Left ventricle myocardium inferior (tissue), 1 donor: ENCODE measurements at places on chromosomes 16 and 17.

- no peak overlapping the region for H3K4me3 ChIP-seq
- DNase-seq: no peak
- H3K27me3 ChIP-seq: no peaks in the 10 kb centered on the region
- no peaks in the 10 kb centered on the region for H3K4me1 ChIP-seq
- no peaks in the 10 kb centered on the region for H3K36me3 ChIP-seq
- H3K27ac ChIP-seq: no peak overlapping the region
These were observed 744.7 kb upstream of the GOT2 start for GRCh38 chr16:59478838-59479237.

GRCh38 chr16:76780556-76780955 is 410.4 kb upstream of the MON1B start:
- DNase-seq: no peak
- H3K36me3 ChIP-seq: no peaks in the 10 kb centered on the region
- H3K27me3 ChIP-seq: no peaks in the 10 kb centered on the region
- H3K4me3 ChIP-seq: no peak overlapping the region
- H3K4me1 ChIP-seq: no peaks in the 10 kb centered on the region

DNA sequence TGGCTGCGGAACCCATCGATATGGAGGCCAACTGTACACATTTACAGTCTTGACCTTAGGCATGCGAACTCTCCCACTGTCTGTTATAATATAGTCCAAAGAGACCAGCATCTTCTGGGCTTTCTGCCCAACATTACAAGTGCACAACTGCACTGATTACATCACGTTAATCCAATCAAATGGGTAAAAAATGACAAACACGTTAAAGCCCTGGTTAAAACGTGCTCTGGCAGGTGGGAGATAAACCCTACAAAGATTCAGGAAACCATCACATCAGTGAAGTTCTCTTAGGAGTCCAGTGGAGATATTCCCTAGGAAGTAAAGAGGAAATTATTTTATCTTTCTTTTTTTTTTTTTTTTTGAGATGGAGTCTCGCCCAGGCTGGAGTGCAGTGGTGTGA is 23.7 kb upstream of the XYLT2 start:
- no peak overlapping the region for H3K4me3 ChIP-seq
- H3K27me3 ChIP-seq: no peaks in the 10 kb centered on the region
- H3K36me3 ChIP-seq: no peaks in the 10 kb centered on the region
- H3K27ac ChIP-seq: no peak overlapping the region
- no peaks in the 10 kb centered on the region for H3K4me1 ChIP-seq

DNA sequence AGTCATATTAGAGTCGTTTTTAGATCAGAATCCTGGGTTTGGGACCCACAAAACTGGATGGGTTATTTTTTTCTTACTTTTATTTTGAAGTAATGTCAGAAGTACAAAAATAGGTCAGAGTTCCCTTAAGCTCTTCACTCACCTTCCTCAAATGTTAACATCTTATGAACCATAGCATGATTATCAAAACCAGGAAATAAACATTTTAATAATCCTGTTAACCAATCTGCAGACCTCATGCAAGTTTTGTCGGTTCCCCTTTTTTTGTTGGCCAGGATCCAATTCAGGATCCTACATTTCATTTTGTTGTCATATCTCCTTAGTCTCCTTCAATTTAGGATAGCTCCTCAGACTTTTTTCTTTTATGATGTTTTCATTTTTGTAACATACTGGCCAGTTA is 162.0 kb downstream of the CHD9 start:
- no peak overlapping the region for H3K4me3 ChIP-seq
- H3K27me3 ChIP-seq: no peaks in the 10 kb centered on the region
- H3K4me1 ChIP-seq: peaks cover 98% of the 10 kb centered on the region

- no peaks in the 10 kb centered on the region for H3K27me3 ChIP-seq
- no peak overlapping the region for H3K4me3 ChIP-seq
- H3K27ac ChIP-seq: peak overlapping the region; percentile 34
- DNase-seq: no peak
These were observed 48.9 kb downstream of the FBXL20 start for GRCh38 chr17:39352511-39352910.

DNA sequence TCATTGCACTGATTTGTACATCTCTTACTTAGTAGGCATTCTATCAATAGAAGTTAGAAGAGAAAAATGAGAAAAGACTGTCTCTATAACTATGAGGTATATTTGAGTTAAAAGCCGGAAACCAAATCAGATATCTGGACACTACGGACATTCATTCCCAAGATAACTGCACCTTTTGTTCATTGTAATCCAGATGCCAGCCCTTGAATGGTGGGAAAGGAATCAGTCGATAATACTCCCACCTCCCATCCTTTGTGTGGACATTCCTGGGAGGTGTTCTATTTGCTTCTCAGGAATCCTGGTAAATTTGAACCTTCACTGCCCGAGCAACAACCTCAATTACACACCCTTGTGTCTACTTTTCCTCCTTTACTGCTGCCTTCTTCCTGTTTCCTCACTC is 225.2 kb downstream of the CHD9NB start:
- H3K27me3 ChIP-seq: no peaks in the 10 kb centered on the region
- H3K4me3 ChIP-seq: no peak overlapping the region
- no peak overlapping the region for H3K27ac ChIP-seq
- DNase-seq: no peak
- no peaks in the 10 kb centered on the region for H3K4me1 ChIP-seq

DNA sequence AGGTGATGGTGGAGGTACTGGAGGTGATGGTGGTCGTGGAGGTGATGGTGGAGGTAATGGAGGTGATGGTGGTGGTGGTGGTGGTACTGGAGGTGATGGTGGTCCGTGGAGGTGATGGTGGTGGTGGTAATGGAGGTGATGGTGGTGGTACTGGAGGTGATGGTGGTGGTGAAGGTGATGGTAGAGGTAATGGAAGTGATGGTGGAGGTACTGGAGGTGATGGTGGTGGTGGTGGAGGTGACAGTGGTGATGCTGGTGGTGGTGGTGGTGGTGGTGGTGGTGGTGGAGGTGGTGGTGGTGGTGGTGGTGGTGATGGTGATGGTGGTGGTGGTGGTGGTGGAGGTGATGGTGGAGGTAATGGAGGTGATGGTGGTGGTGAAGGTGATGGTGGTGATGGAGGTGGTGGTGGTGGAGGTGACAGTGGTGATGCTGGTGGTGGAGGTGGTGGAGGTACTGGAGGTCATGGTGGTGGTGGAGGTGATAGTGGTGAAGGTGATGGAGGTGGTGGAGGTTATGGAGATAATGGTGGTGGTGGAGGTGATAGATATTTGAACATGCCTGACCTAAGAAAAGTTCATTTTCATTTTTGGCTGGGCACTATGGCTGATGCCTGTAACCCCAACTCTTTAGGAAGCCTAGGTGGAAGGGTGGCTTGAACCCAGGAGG is 55.0 kb downstream of the RNF213 start:
- H3K4me1 ChIP-seq: peaks cover 4% of the 10 kb centered on the region
- no peak overlapping the region for H3K4me3 ChIP-seq
- no peaks in the 10 kb centered on the region for H3K27me3 ChIP-seq
- H3K27ac ChIP-seq: no peak overlapping the region
- DNase-seq: no peak

DNA sequence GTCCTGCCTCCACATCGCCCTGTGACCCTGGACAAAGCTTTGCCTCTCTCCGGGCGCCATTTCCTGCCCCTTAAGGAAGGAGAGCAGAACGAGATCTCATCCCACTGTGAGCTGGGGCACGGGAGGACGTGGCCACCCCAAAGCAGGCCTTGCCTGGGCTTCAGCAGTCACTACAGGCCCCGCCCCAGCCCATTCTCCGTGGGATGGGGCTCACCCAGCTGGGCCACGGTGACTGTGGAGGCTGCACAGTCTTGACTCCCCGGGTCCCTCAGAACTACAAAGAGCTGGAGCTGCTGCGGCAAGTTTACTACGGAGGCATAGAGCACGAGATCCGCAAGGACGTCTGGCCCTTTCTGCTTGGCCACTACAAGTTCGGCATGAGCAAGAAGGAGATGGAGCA is 28.2 kb downstream of the MNT start:
- no peak overlapping the region for H3K4me3 ChIP-seq

DNA sequence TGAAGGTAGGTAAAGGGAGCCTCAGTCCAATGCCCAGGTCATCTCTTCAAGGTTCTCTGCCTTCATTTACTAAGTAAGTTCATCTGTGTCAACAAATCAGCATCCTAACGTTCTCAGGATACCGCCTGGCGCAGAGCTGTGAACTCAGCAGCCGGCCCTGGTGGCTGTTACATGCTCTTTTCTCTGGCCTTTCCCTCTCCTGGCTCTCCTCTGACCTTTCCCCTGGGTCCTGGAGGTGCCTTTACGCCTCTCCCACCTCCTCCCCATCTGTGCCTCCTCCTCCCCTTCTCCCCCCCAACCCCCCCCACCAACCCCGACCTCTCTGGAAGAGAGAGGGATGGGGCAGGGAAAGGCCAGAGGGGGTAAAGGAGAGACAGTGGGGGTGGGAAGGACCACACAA is 19.5 kb downstream of the COTL1 start:
- no peaks in the 10 kb centered on the region for H3K36me3 ChIP-seq
- H3K27ac ChIP-seq: peak overlapping the region; percentile 23
- H3K27me3 ChIP-seq: peaks cover 18% of the 10 kb centered on the region
- DNase-seq: no peak
- no peak overlapping the region for H3K4me3 ChIP-seq
- H3K4me1 ChIP-seq: peaks cover 36% of the 10 kb centered on the region

- no peaks in the 10 kb centered on the region for H3K36me3 ChIP-seq
- H3K27me3 ChIP-seq: no peaks in the 10 kb centered on the region
- H3K4me1 ChIP-seq: no peaks in the 10 kb centered on the region
- H3K4me3 ChIP-seq: no peak overlapping the region
- H3K27ac ChIP-seq: no peak overlapping the region
These were observed 408.2 kb downstream of the SEC14L1 start for GRCh38 chr17:77548967-77549366.

DNA sequence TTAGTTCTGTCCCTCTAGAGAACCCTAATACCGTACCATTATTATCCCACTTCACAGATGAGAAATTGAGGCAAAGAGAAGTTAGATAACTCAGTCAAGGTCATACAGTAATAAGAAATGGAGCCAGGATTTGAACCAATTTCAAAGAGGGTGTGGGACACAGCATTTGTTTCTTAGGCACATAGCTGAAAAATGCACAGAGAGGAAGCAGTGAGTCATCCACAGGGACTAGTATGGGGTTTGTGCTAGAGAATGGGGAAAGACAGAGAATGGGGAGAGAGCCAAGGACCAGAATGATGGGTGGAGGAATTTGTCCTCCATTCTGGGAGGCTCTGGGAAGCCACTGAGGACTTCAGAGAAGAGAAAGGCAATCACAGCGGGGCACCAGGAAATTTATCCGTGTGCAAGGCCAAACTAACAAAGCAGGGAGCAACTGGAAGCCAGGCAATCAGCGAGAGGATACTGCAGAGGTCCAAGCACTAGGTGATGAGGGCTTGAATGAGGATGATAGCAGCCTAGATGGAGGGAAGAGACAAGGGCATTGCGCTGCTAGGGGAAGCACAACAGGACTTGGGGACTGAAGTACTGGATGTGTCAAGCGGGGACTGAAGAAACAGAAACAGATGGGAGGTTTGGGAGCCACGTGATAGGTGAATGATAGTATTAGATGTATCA is 78.1 kb upstream of the ZFHX3 start:
- H3K4me1 ChIP-seq: peaks cover 15% of the 10 kb centered on the region
- H3K27ac ChIP-seq: peak overlapping the region; percentile 52
- H3K27me3 ChIP-seq: no peaks in the 10 kb centered on the region
